ENCODE measurements at places on chromosomes 16 and 17.

GRCh38 chr17:28916302-28916934 is 13.5 kb upstream of the DHRS13 start:
- DNase-seq, result no peak

DNA sequence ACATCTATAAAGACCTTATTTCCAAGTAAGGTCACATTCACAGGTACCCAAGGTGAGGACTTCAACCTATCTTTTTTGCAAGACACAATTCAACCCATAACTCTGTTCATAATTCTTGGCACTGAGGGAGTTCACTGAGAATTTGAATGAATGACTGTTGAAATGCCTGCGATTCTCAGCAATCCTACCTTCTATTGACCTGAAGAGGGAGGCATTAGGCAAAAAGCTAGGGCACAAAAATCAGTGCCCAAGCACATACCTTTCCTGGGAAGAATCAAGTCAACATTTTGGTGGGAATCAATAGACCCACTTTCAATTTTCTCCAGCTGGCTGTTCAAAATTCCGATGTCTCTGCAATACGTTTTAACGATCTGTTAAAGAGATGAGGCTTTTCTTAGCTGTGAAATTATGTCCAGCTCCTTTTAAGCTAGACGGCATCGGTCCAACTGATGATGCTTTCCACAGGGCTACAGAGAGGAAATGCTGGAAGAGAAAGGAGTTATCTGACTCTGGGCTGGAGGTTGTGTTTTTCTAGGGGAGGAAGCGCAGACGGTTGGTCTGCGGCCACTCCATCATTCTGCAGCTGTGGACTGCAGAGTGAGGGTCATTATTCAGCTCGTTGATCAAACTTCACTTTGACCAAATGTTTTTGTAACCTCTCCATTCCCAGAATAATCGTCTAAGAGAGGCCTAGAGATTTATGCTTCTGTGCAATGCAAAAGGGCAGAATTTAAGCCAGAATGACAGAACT is 25.2 kb downstream of the BCO1 start:
- DNase-seq, result no peak

DNA sequence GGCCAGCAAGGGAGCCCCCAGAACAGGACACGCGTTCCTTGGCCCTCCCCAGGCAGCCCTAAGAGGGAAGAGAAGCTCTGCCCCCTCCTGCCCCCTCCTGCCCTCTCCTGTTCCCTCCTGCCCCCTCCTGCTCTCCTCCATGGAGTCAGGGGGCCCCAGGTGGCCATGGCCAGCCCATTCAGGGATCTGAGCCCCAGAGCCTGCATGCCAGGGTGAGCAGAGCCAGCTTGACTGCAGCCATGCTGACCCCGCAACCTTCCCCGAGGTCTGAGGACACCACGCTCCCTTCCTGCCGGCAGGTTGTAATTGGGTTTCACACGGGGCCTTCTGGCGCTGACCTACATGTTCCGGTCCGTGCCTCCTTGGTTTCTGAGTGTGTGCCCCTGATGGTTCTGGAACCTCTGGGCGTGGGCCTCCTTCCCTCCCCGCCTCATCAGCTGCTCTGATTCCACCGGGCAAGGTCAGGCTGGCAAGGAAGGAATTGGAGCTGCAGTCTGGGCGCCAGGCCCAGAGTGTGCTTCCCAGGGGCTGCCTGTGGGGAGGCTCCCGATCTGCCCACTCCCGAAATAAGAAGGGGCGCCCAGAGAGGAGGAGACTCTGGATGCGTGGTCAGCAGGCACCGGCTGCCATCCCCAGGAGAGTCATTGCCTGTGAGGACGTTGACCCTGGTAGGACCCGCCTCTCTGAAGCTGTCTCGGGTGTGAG is 23.7 kb upstream of the NPTX1 start:
- no peak for DNase-seq

DNA sequence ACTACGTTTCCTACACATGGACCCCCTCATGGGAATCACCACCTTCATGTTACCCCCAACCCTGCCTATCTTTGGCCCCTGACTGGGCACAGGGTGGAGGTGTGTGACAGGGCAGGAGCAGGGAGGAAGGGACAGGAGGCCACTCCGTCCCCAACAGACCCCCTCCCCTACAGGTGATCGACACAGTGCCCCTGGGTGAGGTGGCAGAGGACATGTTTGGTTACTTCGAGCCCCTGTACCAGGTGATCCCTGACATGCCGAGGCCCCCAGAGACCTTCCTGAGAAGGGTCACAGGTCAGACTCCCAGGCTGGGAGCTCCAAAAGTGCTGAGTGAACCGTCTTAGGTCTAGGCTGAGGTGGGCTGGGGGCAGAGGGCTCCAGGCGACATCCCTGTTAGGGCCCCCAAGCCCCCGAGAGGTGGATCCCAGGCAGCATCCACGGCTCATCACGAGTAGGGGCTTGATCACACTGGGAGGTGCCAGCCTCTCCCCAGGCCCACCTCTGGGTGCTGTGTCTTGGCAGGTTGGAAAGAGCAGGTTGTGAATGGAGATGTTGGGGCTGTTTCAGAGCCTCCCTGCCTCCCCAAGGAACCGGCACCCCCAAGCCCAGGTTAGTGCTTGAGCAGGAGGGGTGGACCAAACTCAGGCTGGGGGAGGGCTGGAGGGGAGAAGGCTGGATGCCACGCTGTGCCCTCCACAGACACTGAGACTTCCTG is 1.5 kb downstream of the ACBD4 start:
- no peak for DNase-seq

Measured in osteocyte (in vitro differentiated cells).